DMS 273 treated with DMSO at 0.1 percent for 48 hours (cell line): ENCODE measurements at places on chromosomes 4 and X.

GRCh38 chr4:8372506-8372905, 68.0 kb downstream of the ACOX3 start:
- no peak for DNase-seq

GRCh38 chr4:82775243-82775642, 23.4 kb downstream of the SCD5 start:
- no peak for DNase-seq

- no peak for DNase-seq
Measured at GRCh38 chrX:50635817-50636365, 165.3 kb upstream of the DGKK start.

GRCh38 chr4:86274642-86275041, 85.2 kb downstream of the MAPK10 start:
- no peak for DNase-seq
